ENCODE measurements at places on chromosomes 6 and 20.

GRCh38 chr6:11434565-11435326, 102.8 kb upstream of the TMEM170B start:
- DNase-seq = no peak

- no peak for DNase-seq
These were observed 176.4 kb downstream of the ARID1B start for GRCh38 chr6:156953479-156954146.

- DNase-seq = no peak
These were observed 113.8 kb downstream of the MTFR2 start for GRCh38 chr6:136136274-136136673.

DNA sequence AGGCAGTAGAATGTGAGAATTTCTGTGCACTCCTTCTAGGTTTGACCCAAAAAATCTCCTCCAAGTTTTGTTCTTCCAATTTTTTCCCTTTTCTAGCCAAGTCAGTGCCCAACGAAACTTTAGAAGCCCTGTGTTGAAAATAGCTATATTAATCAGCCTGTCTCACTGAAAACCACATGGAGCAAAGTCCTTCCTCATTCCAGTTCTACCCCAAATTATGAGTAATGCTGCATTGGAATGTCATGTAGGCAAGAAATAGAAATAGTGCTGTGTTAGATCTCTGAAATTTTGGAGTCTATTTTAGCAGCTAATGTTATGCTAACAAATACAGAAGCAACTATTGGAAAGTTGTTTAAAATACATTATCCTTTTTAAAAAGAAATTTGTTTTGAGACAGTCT, 725.5 kb downstream of the TBC1D32 start:
- DNase-seq = no peak

DNA sequence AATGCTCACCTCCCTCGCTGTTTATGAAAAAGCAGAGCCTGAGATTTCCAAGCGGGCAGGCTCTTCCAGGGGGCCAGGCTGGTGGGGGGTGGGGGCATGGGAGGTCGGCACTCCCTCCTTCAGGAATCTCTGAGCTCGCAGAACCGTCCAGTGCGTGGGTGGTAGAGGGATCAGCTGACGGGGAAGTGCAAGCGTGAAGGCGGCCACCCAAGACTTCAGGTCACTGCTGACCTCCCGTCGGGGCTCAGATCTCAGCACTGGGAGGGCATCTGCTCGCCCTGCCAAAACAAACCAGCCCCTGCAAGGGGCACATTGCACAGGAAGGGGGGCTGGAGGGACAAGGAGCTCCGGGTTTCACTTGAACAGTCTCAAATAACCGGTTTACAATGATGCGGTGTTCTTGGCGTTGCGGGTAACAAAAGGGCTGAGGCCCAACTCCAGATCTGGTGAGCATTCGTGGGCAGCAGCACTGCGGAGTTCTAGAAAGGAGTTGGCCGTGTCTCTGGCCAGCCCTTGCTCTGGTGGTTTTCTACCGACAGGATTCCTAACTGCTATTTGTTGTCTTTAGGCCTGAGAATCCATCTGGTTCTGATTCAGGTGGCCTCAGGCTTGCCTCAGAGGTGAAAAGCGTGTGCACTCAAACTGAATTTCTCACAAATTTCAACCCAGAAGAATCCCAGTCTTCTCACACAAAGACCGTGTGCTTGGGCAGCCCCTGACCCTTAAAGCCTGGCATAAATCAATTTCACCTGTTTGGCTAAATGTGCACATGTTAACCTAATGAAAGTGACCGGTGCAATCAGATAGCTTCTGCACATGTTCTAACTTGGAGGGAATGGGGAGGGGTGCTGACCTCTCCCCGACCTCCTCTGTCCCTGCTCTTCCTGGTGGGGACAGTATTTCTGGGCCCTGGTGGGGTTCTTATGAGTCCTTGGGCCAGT, 191.6 kb downstream of the MYLK4 start:
- no peak for DNase-seq

DNA sequence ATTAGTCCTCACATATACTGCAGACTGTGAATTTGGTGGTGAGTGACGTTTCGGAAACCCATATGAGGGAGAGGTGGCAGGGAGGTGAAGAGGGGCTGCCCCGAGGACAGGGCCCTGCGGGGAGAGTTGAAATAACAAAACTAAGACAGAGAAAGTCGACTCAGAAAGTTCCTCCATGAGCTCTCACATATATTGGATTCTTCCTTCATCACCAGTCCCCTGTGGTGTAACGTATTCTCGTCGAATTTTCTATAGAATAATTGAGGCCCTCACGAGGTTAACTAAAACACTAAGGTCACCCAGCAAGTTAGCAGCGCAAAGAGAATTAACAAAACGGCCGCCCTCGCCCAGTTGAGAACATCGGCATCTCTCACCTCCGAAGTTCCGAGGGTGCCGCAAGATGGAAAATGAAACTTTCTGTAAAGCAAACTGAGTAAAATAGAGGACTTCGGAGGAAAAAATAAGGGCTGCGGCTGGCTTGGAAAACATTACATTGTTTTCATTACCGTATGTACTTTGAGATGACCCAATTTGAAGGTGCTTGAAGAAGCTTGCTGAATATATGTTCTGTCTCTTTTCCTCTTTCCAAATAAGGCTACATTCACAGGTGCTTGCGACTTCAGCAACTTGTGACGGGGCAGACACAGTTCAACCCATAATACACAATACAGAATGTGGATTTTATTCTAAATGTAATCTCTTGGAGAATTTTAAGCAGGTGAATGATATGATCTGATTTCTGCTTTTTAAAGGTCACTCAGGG, 490.9 kb upstream of the JARID2 start:
- DNase-seq = peak; percentile 56

DNA sequence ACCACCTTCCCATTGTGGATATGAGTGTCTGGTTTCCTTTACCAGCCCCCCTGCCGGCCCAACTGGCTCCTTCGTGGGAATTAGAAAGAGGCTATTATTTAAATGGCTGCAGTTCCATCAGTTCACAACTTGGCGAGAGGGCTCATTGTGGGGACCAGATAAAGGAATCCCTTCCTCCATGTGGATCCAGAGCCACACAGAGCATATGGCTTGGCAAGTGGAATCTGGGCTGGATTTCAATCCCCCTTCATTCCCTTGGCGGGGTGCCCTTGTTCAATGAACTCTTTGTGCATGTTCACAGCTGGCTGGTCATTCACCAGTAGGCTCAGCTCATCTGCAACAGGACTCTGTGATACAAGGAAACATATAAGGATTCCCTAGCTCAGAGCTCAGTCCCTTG, 140.6 kb downstream of the OPN5 start:
- DNase-seq = no peak

DNA sequence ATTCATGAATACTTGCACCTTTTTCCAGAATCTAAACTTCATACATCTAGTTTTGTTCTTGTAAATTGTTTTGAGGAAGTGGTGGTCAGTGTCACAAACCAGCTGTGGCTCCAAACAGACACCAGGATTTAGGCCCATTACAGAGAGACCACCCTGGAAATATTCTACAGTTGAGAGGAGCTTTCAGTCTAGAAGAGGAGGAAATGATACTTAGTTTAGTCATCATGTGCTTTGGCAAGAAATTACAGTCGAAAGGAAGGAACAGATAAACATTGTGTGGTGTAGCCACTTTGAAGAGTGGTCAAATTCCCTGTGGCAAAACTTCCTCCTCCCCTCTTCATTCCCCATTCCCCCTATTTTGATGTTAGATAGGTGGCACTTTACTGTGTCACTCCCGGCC, 15.7 kb downstream of the DCBLD1 start:
- no peak for DNase-seq

DNA sequence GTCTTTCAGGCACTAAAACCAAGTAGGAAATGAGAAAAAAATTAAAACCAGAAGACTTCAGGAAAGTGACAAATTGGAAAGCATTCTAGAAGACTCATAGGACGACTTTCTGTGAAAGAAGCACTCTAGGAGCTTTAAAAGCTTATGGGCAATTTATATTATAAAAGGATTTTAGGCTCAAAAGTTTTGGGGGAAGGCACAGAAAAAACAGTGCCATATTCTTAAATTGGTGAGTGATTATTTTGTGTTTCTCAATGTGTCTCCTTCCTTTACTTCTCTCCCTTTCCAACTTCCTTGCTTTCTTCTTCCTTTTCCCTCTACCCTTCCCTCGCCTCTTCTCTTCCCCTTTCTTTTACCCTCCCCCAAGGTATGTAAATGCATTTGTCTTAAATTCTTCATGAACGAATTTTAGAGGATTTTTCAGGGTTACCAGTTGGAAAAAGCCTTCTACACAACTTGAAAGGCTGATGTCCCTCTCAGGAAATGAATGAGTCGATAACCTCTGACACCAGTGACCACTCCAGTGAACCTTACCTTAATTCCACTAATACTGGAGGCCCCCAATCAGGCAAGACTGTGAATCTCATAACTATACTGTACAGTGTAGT, 2.6 kb upstream of the LIN28B start:
- no peak for DNase-seq

DNA sequence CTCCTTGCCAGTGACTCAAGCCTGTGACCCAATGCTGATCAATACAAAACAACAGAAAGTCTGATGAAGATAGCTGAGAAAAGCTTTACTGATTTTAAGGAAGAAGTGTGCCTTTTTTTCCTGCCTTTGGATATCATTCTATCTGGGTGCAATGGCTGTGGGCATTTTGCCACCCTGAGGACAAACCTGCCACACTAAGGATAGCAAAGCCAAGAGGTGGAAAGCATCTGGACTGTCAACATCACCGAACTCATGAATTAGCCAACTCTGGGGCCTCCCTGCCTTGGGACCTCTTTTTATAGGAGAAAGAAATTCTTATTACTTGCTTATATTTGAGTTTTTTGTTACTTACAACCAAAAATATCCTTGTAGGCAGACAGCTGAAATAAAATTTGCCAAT, 19.9 kb downstream of the RALGAPA2 start:
- no peak for DNase-seq

- DNase-seq = peak; percentile 41
These were observed at the start of gene PM20D2 for GRCh38 chr6:89145956-89146717. PM20D2 (plus strand) TSS chr6:89146055; CDS start chr6:89146145, 90 bp downstream.

DNA sequence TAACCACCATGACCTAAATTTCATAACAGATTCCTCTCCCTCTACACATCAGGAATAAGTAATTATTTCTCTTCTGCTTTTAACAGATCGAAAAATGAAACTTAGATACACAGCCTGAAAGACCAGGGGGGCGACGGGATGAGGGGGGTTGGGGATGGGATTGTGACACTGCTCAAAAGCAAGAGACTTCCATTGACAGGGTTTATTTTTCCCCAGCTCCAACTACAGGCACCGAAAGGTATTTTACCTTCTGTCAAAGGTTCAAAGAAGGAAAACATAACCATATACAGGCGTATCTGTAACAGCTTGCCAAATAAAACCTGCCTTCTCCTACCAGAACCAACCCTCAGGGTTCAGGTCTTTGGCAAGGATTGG, 1.3 kb downstream of the EPHA7 start:
- DNase-seq = no peak

DNA sequence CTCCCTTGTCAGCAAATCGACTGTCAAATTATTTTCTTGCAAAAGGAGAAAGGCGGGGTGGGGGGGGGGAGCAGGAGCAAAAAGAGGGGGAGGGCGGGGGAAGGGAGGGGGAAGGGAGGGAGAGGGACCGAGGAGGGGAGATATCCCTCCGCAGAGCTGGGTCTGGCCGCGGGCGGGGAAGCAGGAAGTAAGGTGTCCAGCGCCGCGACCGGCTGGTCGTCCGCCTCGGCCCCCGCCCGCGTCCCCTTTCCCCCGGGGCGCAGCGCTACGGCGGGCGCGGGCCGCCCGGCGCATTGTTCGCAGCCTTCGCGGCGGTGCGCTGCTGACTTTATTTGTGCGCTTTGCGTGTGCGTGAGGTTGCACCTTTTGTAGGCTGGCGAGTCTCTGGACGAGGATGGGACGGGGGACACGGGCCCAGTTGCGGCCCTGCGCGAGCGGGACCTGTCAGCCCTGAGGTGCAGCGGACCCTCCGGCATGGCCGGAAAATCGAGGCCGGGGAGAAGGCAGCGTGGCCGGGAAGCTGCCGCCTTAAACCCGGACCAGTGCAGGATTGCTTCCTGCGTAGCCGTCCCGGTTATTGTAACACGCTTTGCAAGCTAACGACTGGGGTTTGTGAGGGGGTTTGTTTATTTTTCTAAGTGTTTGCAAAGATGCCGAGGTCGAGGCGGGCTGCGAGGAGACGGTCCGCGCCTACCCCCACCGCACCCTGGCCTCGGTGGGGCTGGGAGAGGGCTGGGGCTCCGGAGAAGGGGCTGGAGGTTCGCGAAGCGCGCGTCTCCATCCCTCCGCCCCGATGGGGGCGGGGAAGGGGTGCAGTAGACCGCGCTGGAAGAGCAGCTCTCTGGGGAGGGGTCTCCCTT, 675 bp upstream of the TRERF1 start:
- peak; percentile 54 for DNase-seq

GRCh38 chr6:90947184-90948064, 360.6 kb upstream of the MAP3K7 start:
- DNase-seq = no peak

GRCh38 chr6:56730663-56731529, 88.2 kb upstream of the DST start:
- DNase-seq = no peak

DNA sequence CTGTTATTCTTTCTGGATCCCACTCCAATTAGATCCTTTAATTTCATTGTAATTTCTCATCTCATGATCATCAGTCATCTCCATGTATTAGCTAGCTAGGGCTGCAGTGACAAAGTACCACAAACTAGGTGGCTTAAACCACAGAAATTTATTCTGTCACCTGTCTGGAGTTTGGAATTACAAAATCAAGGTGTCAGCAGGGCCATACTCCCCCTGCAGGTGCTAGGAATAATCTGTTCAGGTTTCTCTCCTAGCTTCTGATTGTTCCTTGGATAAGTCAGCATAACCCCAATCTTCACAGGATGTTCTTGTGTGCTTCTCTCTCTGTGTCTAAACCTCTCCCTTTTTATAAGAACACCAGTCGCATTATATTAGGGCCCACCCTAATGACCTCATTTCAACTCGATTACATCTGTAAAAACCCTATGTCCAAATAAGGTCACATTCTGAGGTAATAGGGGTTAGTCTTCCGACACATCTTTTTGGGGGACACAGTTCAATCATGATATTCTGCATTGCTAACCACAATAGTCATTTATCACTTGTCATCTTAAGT, 40.5 kb downstream of the BEND6 start:
- no peak for DNase-seq

DNA sequence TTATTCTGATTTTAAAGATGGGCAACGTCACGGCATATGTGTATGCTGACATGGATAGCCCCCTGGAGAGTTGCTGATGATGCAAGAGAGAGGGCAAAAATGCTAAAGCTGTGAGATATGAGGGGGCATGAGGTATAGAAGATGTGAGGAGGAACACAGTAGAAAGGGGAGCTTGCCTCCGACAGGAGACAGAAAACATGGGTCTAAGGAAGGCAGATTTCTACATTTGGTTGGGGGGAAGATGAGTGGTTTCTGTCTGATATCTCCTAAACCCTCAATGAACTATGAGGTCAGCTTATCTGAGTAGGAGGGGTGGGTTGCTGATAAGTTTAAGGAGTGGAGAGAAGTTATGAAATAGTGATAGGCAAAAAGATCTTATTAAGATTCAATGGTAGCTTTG, 6.0 kb downstream of the RNF24 start:
- DNase-seq = no peak
